ENCODE measurements at places on chromosomes 4 and X.
A peak's percentile ranks its signal among the peaks of the same experiment; 100 is the strongest.

GRCh38 chr4:16293210-16293838, 67.1 kb upstream of the TAPT1 start:
- no peak for DNase-seq

- DNase-seq: no peak
Measured at GRCh38 chr4:7757501-7758471, 181.9 kb downstream of the AFAP1 start.

- DNase-seq: no peak
Measured at GRCh38 chr4:120052856-120053255, 13.8 kb downstream of the MAD2L1 start.

DNA sequence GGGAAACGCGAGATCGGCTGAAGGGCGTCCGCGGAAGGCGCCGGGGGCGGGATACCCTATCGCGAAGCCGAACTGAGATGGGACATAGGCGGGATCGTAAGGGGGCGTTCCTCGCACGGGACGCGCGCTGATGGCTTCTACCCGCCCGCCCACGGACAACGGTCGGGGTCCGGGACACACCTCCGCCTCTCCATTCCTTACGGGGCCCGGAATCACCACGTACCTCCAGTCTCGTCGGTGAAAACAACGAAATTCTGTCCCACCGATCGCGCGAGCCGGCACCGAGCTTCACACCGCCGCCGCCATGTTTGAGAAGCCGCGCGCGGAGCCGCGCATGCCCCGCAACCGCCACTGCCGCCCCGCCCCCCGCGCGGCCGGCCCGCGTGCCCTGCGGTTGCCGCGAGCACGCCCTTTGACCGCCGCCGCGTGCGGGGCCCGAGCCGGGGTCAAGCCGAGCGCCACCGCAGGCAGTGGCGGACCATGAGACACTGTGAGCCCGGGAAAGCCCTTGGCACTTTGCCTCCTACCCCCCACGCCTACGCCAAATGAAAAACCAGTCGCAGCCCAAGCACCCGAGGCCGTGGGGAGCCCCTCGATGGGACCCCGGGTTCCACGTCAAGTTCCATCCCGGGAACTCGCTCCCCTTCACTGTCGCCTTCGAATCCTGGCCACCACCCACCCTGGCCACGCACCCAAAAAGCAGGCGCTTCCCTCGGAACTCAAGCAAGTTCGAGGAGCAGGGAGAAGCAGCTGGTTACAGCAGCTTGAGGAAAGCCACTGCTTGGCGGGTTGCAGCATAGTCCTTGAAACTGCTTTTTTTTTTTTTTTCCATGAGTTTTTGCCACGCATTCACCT, at the start of gene SCML2:
TSS of gene SCML2 (minus strand) at position 320 of the 855 bp plus-strand sequence. CDS start 20,617 bp downstream, outside the sequence.
- peak; percentile 17 for DNase-seq

- no peak for DNase-seq
Measured at GRCh38 chrX:16836371-16836770, 33.8 kb downstream of the RBBP7 start.

- no peak for DNase-seq
Measured at GRCh38 chrX:30488092-30488491, 89.5 kb downstream of the TASL start.

DNA sequence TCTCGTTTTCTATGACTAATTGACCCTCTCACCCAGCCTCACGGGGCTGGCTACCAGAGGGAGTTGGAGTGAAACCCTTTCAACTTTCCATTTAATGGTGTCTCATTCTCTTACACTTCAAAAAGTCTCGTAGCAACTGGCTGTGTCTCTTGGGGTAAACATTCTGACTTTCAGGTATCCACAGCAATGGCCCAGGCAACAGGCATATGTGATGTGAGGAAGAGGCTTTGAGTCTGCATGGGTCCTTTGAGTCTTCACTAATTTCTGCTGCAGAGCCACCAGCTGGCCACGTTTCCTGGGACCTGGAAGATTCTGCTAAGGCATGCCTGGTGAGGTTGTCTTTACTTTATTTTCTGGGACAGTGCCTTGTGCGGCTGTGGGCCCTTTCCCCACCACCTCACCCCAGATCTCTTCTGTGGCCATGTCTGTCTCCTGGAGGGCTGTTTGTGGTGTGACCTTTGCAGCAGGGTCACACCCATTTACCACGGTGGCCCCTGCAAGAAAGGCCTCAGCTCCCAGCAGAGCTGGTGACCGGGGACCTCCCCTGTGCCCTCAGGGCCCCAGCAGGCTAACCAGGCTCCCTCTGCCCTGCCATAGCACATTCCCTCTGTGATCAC, 112.5 kb upstream of the FRG1 start:
- DNase-seq: no peak

- no peak for DNase-seq
Measured at GRCh38 chr4:86847571-86847970, 1.6 kb downstream of the SLC10A6 start.

DNA sequence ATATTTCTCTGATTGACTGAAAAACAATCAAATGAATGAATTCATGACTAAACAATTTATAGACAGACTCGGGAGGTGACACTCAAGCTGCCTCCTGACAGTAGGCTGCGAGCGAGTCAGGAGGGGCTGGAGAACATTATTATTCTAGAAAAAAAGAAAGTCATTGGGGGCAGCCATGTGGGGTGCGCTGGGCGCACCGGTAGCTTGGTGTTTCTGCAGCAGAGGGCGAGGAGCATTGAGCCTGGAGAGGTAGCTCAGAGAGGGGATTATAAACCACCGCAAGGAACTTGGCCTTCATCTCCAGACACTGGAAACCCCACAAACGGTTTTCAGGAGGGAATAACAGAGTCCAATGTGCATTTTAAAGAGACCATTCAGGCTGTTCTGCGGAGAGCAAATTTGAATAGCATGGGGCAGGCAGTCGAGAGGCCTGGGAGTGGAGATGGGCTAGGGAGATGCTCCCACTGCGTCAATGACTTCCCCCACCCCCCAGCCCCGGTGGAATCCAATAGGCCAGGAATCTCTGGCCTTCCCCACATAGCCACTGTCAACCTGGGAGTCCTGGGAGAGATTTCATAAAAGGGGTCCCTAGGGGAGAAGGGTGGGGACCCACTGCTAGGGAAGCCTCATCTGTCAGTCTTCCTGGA, 168.3 kb downstream of the BCOR start:
- DNase-seq: no peak

Data from stimulated activated CD8-positive, alpha-beta memory T cell treated with anti-CD3 and anti-CD28 coated beads, Interleukin-15, amount 100 ng/mL, for 24 hours (primary cell).